ENCODE measurements at places on chromosomes 7 and 10.

DNA sequence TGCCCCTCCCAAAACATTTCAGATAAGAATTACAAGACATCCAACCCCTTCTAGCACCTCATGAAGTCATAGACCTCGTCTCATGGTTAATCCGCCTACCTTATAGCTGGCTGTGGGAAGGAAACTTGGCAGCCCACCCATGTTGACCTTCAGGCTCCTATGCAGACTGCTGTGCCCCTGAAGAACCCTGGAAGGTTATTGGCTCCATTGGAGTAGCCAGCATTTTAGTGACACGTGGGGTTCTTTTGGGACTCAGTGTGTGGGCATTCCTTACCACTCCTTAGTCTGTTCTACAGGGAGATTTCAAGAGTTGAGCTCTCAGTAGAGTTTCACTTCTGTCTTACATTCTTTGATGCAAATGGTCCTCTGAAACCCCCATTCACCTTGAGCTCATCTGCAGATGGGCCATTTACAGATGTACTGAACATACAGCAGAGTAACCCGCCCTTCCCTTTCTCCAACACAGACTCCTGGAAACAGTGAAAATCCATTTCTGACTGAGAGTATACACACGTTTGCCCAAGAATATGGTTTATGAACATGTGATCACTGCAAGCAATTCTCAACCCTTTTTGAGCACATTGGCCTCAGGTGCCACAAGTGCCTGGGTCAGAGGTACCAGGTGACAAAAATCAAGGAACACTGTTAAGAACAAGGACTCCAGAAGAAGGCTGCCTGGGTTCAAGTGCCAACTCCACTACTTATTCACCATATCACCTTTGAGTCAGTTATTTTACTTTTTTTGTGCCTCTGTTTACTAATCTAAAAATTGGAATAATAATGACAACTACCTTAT lies 54.0 kb upstream of the HECW1 start:
- DNase-seq: no peak

DNA sequence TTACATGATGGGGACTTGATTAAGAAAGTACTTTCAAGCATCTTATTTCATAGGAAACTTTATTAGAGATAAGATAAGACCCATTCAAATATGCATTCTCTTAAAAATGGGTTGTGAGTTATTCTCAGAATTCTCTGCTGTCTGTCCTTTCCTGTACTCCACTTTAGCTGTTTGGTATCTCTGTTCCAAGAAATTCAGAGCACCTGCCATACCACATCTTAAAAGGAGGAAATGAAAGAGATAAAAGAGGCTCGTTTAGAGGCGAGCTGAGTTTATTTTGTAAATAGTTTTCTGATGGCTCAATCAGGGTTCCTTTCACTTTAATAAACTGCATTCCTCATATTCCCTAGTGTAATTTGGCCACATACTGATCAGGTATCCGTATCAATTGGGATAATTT lies 87.2 kb downstream of the MDFIC start:
- no peak for DNase-seq

DNA sequence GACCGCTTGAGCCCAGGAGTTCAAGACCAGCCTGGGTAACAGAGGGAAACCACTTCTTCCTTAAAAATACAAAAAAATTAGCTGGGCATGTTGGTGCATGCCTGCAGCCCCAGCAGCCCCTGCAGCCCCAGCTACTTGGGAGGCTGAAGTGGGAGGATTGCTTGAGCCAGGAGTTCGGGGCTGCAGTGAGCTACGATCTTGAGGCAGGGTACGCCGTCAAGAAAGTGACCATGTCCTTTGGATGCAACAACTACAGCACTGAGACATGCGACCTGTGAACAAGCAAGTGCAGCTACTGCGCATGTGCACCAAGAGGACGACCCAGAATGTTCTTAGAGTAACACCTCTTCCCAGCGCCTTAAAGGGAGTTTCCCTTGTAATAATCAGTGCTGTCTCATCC lies 66.6 kb upstream of the ZNF479 start:
- DNase-seq: no peak

GRCh38 chr7:107644309-107644974 lies 16.2 kb upstream of the SLC26A4 start:
- no peak for DNase-seq

DNA sequence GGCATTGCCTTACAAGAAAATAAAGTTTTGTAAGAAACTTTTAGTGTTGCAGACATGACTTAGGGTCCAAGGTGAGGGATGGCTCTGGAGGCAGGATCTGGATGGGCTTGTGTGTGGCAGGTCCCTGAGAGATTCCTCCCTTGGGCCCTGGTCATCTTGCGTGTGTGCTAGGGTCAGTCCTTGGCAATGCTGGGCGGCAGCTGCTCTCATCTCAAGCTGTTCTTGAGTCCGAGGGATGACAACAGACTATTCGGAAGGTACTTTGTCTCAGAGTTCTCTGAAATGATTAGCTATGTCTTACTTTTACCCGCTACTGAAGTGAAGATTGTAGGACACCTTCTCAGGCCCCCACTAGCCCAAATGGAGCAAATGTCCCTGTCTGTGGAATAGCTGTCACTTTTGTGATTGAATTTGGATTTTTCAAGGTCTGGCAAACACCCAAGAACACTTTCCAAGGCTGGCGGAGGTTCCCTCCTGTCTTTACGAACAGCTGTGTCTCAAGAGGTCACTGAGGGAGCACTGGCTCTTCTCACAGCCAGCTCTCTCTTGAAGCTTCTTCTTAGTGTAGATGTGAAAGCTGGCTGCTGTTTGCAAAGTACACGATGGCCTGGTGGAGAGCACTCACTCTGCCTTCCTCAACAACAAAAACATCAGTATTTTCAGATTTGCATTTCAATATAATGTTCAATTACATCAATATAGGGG lies 253.6 kb downstream of the STK31 start:
- no peak for DNase-seq

DNA sequence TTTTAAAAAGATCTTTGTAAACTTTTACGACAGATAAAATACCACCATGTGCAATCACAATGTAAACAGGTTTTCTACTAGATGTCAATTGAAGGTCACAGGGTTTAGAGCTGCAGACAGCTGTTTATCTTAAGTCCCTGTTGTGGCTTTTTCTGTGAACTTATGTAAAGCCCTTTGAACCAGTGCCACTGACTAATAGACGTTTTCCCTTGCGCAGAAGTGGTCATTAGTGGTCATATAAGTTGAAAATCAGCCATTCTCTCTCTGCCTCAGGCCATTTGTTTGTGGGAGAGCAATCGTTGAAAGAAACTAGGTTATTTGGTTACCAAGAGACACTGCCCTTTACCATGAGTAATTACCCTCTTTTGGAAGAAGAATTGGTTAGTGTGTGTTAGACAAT lies 23.9 kb downstream of the CACNB2 start:
- no peak for DNase-seq

DNA sequence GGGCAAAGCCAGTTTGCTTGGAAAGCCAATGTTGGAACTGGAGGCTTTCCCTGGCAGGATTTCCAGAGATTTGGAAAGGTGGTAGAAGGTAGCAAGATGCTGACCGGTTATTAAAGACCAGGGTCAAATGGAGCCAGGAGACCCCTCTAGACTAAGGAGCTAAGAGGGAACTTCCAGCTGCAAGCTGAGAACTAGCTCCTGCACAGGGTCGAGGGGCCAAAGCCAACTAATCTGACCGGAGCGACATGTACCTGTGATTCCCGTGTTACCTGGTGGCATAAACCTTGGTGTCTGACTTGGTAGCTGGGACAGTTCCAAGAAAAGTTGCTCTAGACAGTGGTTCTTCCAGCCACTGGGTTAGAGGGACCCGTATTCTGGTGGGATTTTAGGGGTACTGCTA lies 41.8 kb downstream of the SPDYE5 start:
- DNase-seq: peak; percentile 38

GRCh38 chr7:42476255-42476654 lies 239.2 kb upstream of the GLI3 start:
- DNase-seq: no peak

DNA sequence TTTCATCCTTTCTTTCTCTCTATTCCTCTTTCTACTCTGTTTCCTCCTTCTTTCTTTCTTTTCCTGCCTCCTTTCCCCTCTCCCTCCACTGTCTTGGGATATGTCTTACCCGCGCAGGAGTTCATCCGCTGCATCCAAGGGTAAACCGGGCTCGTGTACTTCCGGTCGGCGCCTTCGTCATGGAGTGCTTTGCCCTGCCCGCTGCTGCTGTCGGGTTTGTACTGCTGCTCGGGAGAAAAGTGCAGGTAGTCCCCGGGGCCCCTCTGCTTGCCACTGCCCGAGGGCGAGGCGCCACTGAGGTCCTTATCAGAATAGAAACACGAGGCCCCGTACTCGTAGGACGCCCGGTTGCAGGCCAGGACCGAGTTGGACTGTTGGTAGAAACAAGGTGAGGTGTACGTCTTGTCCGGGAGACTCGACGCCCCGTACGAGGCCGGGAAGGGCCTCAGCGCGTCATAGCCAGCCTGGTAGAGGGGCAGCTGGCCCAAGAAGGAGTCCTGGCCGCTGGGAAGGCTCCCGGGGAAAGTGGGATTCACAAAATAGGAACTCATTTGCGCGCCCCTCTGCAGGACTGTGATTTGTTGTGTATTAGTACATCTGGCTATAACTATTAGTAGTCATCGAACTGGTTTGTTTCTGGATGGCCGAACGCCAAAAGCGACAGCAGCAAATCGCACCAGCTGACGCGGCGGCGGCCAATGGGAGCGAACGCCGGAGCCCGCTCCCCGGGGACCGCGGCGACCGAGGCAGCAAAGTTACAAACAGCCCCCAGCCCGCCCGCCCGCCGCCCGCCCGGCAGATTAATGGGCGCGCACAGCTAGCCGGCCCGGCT lies at the start of gene HOXA6:
Gene HOXA6, minus strand, starts transcription at position 576 of the 832 bp plus-strand sequence. Its CDS starts 25 bp downstream, at position 551.
- peak; percentile 43 for DNase-seq

GRCh38 chr7:150401424-150401790 lies 22.3 kb downstream of the ZNF775 start:
- no peak for DNase-seq

DNA sequence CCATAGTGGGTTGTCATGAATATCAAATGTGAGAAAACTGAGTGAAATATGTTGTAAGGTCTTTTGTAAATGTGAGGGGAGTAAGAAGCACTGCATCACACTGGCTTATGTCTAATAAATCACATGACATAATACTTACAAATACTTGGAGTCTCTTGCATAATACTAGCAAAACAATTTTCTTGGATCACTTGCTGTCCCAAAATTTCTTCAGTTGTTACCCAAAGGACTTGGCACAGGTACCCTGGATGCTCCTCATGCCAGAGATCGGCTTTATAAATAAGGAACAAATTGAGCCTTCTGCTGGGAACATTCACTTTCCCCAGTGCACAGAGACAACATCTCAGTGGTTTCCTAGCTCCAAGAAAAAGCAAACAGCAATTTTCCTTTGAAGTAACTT lies 5.0 kb upstream of the LRIT2 start:
- no peak for DNase-seq

- DNase-seq: peak; percentile 73
Observed at GRCh38 chr10:87092861-87093631, 1.6 kb downstream of the GLUD1 start.

GRCh38 chr7:35521941-35522340 lies 173.0 kb downstream of the HERPUD2 start:
- DNase-seq: no peak

DNA sequence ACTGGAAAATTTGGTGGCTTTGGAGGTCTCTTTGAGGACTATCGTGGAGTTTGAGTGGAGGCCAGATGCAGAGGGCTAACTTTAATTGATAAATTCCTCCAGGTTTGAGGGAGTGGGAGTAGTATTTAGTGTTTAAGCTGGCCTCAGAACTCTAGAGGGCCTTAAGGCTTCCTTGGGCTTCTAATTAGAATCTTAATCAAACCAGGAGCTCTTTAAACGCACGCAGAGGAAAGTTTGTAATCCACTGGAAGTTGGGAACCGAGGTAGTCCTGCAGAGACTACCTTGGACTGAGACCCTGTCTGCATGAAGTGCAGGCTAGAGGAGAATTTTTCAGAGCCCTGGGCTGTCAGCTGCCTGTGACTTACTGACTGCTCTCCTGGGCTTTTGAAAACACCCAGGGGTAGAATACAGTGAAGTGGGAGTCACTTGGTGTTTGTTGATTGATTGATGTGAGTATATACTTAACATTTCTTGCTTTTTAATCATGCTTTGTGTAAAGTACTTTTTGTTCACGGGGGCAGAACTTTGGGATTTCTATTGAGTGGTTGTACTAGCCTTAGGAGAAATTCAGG lies 5.9 kb downstream of the SPAG6 start:
- DNase-seq: no peak

GRCh38 chr7:36810489-36810888 lies 86.2 kb upstream of the AOAH start:
- no peak for DNase-seq

DNA sequence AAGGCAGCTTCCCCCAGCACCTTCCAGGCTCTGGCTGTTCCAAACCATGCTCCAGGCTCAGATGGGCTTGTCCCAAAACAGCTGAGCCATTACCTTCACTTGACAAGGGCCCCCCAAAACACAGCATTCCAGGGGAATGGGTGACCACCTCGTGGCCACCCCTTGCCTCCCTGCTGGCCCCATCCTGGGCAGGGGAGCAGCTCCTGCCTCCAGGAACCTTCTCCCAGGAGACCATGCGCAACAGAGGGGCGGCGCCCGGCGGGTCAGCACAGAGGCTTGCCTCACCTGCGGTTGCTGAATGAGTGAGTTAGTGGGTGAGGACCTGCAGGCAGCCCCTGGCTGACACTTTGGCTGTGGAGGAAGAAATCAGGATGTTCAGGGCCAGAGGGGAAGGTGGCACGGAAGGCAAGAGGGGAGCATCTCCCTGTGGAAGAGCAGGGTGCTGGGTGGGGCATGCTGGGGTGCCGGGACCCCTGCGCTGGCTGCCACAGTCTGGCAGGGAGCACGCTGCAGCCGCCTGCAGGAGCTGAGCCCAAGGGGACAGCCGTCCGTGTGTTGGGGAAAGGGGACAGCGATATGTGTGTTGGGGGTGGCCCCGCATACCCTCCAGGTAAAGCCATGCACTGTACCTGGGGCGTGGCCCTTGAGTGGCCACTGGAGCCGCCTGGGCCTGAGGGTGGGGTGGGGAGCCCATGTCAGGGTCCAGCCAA lies 54.7 kb downstream of the PWWP2B start:
- no peak for DNase-seq

- DNase-seq: no peak
Observed at GRCh38 chr7:150345012-150345411, 3.6 kb upstream of the RARRES2 start.

DNA sequence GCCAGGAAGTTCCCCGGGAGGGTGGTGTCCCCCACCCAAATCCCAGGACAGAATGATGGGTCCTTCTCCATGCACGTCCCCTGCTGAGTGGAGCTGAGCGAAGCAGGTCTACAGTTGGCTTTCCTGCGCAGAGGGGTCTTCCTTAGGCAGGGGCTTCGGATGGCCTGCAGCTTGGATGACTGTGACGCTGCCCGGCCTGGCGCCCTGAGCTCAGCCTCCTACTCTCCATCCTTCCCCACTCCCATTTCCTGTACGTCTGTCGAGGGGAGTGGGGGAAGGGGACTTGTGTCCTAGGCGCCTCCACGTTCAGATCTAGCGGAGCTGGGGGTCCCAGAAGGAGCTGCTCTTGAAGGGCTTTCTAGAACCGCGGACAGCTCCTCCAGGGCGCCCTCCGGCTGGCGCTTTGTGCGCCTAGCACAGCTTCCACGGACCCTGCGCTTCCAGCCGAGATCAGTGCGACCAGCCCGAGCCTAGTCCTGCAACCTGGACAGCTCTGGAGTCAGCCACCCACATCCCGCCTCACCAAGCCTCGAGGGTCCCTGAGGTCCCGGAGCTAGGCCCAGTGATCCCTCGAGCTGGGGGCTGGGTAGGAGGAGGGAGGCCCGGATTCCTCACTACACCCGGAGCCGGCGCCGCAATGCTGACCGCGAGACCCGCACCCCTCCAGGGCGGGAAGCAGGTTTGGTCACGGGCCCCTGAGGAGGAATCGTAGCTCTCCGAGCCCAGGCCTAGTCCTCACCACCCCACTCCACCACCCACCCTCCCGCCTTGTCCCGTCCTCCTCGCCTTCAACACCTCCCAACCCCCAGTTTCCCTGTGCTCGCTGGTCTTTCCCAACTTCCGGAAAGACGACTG lies 1.9 kb downstream of the GRID1 start:
- DNase-seq: no peak
